Activated T-cell treated with anti-CD3 and anti-CD28 coated beads, Interleukin-2, amount 50 U/mL, for 4 hours (primary cell): ENCODE measurements at places on chromosomes 2 and 18. TPM values are rescaled to one million over a fixed set of nuclear protein-coding genes. Genes with fewer than 3 reads are reported as not detected.

CNTNAP5 gene
- not detected for total RNA-seq

CD207 gene
- not detected for total RNA-seq

GPR45 gene
- not detected for total RNA-seq

GPR55 gene
- 1.5 TPM for total RNA-seq

MLPH gene
- total RNA-seq: 0.47 TPM

KCNK3 gene
- 0.08 TPM for total RNA-seq
